ENCODE measurements at places on chromosomes 7 and 10.

- peak; percentile 23 for DNase-seq
Observed at GRCh38 chr10:59234816-59235429, 58.5 kb downstream of the PHYHIPL start.

DNA sequence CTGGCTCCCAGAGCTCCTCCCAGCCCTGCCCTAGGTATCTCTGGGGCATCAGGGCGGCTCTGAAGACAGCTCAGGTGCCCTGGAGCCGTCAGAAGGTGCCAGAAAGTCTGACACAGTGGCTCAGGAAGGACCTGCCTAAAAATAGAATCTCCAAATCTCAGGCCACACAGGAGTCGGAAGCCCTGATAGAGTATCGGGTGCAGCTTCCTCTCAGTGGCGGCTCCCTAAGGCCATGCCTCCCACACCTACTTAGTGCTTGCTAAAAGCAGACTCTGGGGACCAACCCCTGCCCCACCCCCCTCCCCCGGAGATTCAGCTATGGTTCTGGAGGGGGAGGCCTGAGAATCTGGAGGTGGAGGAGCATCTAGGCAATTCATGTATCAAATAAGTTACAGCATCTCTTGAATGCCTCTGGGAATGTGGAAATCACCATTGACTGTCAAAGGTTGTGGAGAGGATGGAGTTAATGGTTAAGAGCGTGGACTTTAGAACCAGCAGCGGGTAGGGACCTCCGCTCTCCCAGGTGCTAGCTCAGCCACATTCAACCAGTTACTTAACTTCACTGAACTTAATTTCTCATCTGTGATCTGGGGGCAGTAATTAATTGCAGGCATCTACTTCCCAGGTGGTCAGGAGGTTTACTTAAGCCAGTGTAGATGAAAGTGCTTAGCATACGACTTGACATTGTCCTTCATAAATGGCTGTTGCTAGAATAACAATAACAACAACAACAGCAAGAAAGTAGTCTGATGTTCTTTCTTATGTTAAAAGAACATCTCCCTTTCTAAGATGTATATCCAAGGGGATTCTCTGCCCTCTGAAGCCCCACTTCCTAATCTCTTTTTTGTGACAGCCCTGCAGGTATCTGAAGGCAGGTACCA lies 38.6 kb upstream of the MXI1 start:
- peak; percentile 15 for DNase-seq

DNA sequence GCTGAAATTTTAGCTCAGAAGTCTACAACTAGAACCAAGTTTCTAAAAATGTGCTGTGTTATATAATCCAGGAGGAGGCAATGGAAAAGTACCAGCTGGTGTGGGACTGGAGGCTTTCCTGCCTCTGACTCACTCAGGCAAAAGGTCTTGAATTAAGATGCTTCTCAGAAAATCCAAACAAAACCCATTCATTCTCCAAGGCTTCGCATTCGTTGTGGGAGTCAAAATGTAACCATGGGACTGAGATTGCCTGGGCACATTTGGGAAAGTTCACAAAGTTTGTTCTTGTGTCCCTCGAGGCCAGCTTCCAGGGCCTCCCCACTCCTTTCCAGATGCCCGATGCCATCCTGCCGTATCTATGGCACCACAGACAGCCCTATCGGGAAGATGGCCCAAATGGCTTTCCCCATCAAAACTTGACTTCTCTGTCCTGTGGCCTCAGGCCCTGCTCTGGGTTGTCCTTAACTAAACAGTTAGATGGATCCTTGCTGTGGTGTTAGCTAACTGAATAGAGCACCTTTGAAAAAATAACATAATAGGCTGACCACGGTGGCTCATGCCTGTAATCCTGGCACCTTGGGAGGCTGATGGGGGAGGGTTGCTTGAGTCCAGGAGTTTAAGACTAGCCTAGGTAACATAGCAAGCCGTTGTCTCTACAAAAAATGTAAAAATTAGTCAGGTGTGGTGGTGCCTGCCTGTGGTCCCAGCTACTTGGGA lies 180.5 kb downstream of the PFKFB3 start:
- DNase-seq: no peak

DNA sequence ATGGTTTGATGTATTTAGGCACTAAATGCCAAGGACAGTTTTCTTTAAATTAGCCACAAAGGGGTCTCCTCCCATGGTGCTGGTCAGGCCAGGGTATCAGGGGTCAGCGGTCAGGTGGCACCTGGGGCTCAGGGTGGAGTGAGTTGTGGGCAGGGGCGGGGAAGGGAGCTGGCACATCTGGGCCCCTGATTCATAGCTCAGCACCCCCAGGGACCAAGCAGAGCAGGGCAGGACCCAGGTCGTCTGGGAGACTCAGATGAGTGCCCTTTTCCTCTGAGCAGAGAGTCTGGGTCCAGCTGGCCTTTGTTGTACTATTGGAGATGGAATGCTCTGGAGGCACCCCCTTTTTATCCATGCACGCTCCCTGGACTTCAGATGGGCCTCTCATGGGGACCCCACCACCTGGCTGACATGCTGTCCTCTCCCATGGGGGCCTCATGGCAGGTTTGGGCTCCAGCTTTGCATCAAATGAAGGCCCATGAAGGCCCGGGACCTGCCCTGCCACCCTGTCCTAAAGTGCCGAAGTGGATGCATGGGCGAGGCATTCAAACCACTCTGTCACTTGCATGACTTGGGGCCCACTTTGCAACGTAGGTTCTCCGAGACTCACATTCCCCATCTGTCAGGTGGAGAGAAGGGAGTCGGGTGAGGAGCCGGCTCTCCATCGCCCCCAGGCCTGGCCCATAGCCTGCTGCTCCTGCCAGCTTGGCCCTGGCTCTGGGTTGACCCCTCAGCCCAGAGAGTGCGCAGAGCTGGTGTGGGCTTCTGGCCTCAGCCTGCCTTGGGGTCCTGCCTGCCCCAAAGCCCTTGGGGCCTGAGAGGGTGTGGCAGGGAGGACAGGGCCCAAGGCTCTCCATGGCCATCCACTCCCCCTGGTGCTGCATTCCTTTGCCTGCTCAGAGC lies 66.4 kb downstream of the RAMP3 start:
- DNase-seq: no peak

GRCh38 chr10:104844073-104844472 lies 203.0 kb downstream of the SORCS3 start:
- no peak for DNase-seq

DNA sequence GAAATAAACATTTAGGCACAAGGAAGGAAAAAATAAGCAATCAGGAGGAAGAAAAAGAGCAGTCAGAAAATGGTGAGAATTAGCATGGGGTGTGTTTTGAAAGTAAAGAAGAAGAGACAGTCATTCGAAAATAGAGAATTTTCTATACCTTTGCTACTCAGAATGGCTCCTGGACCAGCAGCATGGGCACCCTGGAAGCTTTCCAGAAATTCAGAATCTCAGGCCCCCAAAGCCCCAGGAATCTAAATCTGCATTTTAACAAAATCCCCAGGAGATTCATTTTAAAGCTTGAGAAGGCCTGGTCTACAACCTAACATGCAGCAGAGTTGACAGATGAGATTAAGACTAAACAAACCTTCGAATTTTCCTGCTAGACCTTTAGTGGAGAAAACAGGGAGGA lies 131.2 kb upstream of the HDAC9 start:
- no peak for DNase-seq

DNA sequence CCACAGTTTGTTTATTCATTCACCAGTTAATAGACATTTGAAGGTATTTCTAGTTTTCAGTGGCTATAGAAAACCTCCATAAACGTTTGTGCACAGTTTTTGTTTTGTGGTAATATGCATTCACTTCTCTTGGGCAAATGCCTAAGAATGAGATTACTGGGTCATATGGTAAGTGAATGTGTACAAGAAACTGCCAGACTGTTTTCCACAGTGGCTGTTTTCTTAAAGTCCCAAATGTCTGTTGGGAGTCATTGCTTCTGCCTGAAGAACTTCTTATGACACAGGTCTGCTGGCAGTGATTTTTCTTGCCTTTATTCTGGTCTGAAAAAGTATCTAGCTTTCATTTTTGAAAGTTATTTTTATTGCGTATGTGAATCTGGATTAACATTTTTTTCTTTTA lies 35.5 kb downstream of the NHLRC2 start:
- no peak for DNase-seq

- DNase-seq: no peak
Observed at GRCh38 chr10:102633287-102633686, 11.0 kb upstream of the TRIM8 start.
